Fibroblast of lung (primary cell): ENCODE measurements at places on chromosomes 3 and 15.

- H3K36me3 ChIP-seq = no peaks in the 10 kb centered on the region
- H3K27me3 ChIP-seq = no peaks in the 10 kb centered on the region
- peak overlapping the region; percentile 17 for H3K27ac ChIP-seq
- peaks cover 25% of the 10 kb centered on the region for H3K4me1 ChIP-seq
- H3K4me3 ChIP-seq = no peak overlapping the region
- no peak for DNase-seq
Observed at GRCh38 chr15:71708741-71709140, 101.6 kb upstream of the NR2E3 start.

- H3K27me3 ChIP-seq = no peaks in the 10 kb centered on the region
- peaks cover 3% of the 10 kb centered on the region for H3K36me3 ChIP-seq
- H3K4me1 ChIP-seq = no peaks in the 10 kb centered on the region
- no peak overlapping the region for H3K4me3 ChIP-seq
- DNase-seq = no peak
Observed at GRCh38 chr15:77180757-77181156, 109.8 kb upstream of the TSPAN3 start.

- no peaks in the 10 kb centered on the region for H3K36me3 ChIP-seq
- no peak overlapping the region for H3K4me3 ChIP-seq
- peaks cover 7% of the 10 kb centered on the region for H3K27me3 ChIP-seq
- no peaks in the 10 kb centered on the region for H3K4me1 ChIP-seq
Observed at GRCh38 chr3:193929373-193929772, 206.6 kb upstream of the HES1 start.

- H3K27me3 ChIP-seq = no peaks in the 10 kb centered on the region
- H3K27ac ChIP-seq = no peak overlapping the region
- H3K4me1 ChIP-seq = no peaks in the 10 kb centered on the region
- DNase-seq = no peak
- no peak overlapping the region for H3K4me3 ChIP-seq
- no peaks in the 10 kb centered on the region for H3K36me3 ChIP-seq
Observed at GRCh38 chr3:159150180-159150579, 348.3 kb downstream of the MFSD1 start.

GRCh38 chr3:9978710-9979305 lies 7.8 kb downstream of the EMC3 start:
- H3K27ac ChIP-seq = no peak overlapping the region
- no peak for DNase-seq
- peaks cover 2% of the 10 kb centered on the region for H3K36me3 ChIP-seq
- no peaks in the 10 kb centered on the region for H3K27me3 ChIP-seq

- DNase-seq = peak; percentile 35
- peaks cover 2% of the 10 kb centered on the region for H3K27me3 ChIP-seq
- no peaks in the 10 kb centered on the region for H3K4me1 ChIP-seq
- H3K4me3 ChIP-seq = no peak overlapping the region
- H3K36me3 ChIP-seq = no peaks in the 10 kb centered on the region
Observed at GRCh38 chr3:124552224-124552623, 178.0 kb upstream of the UMPS start.

- no peaks in the 10 kb centered on the region for H3K27me3 ChIP-seq
- no peak overlapping the region for H3K4me3 ChIP-seq
- H3K36me3 ChIP-seq = no peaks in the 10 kb centered on the region
- DNase-seq = no peak
- H3K4me1 ChIP-seq = no peaks in the 10 kb centered on the region
Observed at GRCh38 chr3:19013879-19014278, 134.4 kb upstream of the KCNH8 start.

DNA sequence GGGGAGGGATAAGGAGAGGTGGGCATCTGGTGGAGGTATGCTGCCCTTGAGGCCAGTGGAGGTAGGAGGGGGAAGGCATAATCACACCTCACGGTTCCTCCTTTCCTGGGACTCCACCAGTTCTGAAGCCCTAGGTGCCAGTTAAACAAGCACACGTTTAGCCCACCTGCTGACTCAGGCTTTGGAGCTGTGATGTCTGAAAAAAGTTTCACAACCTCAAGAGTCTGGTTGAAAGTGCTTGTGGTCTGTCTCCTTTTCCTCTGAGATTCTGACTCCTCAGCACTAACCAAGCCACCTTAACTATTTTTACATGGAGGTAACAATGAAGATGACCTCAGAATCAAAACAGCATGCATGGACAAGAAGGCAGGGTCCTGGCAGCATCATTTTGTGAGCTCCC lies 23.0 kb downstream of the HPS3 start:
- DNase-seq = peak; percentile 19
- H3K4me1 ChIP-seq = no peaks in the 10 kb centered on the region
- H3K4me3 ChIP-seq = no peak overlapping the region

DNA sequence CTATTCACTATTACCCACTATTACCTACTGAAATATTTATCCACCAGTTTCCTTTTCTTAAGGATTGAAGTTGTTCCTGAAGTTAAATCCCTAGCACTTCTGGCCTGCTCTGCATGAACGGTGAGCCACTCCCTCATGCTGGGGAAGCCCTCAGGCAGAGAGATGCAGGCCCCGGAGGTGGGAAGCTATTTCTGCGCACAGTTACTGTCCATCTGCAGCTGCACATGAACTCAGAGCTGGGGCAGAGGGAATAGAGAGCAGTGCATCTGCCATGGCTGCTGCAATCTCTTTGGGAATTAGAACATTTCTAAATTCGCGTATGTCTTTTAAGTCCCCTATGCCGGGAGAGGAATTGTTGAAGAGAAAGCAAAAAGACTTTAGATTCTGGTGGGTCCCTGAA lies 6.3 kb upstream of the GALNT15 start:
- no peak overlapping the region for H3K4me3 ChIP-seq
- no peaks in the 10 kb centered on the region for H3K36me3 ChIP-seq
- no peak overlapping the region for H3K27ac ChIP-seq
- DNase-seq = no peak
- H3K27me3 ChIP-seq = no peaks in the 10 kb centered on the region
- peaks cover 5% of the 10 kb centered on the region for H3K4me1 ChIP-seq

DNA sequence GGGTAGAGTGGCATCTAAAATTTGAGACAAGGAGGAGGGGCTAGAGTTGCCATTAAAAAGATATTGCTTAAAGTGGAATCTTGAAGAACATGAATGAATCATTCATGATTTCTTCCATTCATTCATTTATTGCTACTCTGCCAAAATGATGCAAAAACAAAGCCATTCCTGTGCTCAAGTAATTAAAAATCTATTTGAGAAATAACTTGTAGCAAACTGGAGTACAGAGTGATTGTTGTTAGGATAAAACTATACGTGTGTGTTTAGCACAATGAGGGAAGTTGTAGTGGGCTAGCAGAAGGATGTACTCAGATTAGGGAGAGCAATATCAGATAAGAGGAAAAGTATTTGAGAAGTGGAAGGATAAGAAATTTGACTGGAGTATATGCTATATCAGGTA lies 11.7 kb upstream of the CLDN1 start:
- no peak overlapping the region for H3K27ac ChIP-seq
- no peaks in the 10 kb centered on the region for H3K4me1 ChIP-seq
- H3K27me3 ChIP-seq = no peaks in the 10 kb centered on the region
- H3K4me3 ChIP-seq = no peak overlapping the region

- peak; percentile 37 for DNase-seq
- H3K4me1 ChIP-seq = no peaks in the 10 kb centered on the region
Observed at GRCh38 chr15:62254137-62254934, 89.3 kb upstream of the C2CD4B start.

- peaks cover 6% of the 10 kb centered on the region for H3K4me1 ChIP-seq
- peak; percentile 75 for DNase-seq
- no peak overlapping the region for H3K27ac ChIP-seq
- H3K27me3 ChIP-seq = no peaks in the 10 kb centered on the region
- H3K36me3 ChIP-seq = no peaks in the 10 kb centered on the region
Observed at GRCh38 chr3:187986514-187986934, 167.4 kb upstream of the LPP start.

DNA sequence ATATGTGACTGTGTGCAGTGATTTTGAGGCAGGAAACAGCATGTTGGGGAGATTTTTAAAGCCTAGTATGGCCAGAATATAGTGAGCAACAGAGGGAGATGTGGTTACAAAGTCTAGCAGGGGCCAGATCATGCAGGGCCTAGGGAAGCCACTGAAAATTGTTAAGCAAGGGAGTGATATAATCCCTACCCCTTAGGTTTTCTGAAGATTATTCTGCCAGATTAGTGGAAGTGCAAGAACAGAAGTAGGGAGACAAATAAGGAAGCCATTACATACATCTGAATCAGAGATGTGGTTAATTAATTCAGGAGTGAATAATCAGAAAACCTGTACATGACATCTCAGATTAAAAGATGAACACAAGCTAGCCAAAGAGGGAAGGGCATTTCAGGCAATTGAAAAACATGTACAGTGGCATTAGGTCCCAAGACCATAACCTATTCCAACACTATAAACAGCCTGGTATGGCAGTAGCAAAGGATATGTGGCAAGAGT lies 54.8 kb downstream of the MSL2 start:
- H3K4me3 ChIP-seq = no peak overlapping the region
- H3K4me1 ChIP-seq = peaks cover 10% of the 10 kb centered on the region
- no peak for DNase-seq
- H3K27me3 ChIP-seq = no peaks in the 10 kb centered on the region
- H3K27ac ChIP-seq = peak overlapping the region; percentile 81
- H3K36me3 ChIP-seq = peaks cover 1% of the 10 kb centered on the region

- peaks cover 2% of the 10 kb centered on the region for H3K36me3 ChIP-seq
- no peak overlapping the region for H3K27ac ChIP-seq
- no peak for DNase-seq
- H3K27me3 ChIP-seq = no peaks in the 10 kb centered on the region
- H3K4me3 ChIP-seq = no peak overlapping the region
- peaks cover 6% of the 10 kb centered on the region for H3K4me1 ChIP-seq
Observed at GRCh38 chr3:172047567-172048115, 8.3 kb downstream of the FNDC3B start.

DNA sequence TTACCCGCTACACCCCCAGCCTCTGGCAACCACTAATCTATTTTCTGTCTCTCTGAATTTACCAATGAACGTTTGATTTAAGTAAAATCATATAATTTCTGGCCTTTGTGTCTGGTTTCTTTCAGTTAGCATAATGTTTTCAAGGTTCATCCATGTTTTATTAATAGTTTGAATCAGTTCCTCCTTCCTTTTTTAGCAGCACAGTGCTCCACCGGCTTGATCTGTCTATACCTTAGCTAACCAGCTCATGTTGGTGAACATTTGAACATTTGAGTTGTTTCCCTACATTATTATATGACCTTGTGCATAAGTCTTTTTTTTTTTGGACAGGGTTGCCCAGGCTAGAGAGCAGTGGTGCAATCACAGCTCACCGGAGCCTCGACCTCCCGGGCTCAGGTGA lies 33.3 kb downstream of the PDE8A start:
- H3K4me1 ChIP-seq = no peaks in the 10 kb centered on the region
- H3K27ac ChIP-seq = no peak overlapping the region
- no peaks in the 10 kb centered on the region for H3K27me3 ChIP-seq
- no peaks in the 10 kb centered on the region for H3K36me3 ChIP-seq

- peaks cover 14% of the 10 kb centered on the region for H3K4me1 ChIP-seq
- peak; percentile 53 for DNase-seq
- H3K4me3 ChIP-seq = no peak overlapping the region
- no peaks in the 10 kb centered on the region for H3K27me3 ChIP-seq
- peaks cover 2% of the 10 kb centered on the region for H3K36me3 ChIP-seq
- H3K27ac ChIP-seq = peak overlapping the region; percentile 41
Observed at GRCh38 chr3:11350374-11350773, 78.2 kb downstream of the ATG7 start.
